ENCODE measurements at places on chromosomes 4 and X.

DNA sequence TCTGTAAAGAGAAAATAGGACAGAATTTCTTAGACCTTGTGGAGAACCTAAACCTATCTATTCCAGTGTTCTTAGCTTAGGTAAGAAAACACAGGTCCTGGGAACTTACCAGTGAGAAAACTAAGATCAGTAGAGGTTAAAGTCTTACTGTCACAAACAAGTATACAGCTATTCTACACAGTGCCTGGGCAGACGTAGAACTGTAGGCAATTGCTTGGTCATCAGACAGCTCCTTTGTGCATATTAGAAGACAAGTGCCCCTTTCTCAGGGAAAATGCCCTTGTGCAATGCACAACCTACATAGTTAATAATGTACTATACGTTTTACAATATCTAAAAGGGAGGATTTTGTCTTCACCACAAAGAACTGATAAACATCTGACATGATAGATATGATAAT is 86.6 kb upstream of the JADE1 start:
- DNase-seq: no peak

GRCh38 chr4:27594922-27595321 is 734.3 kb downstream of the STIM2 start:
- no peak for DNase-seq

GRCh38 chr4:127446427-127446885 is 186.3 kb upstream of the INTU start:
- no peak for DNase-seq

- DNase-seq: no peak
These were observed 213.8 kb upstream of the RADX start for GRCh38 chrX:106397788-106398538.

GRCh38 chr4:107252571-107252970 is 216.5 kb upstream of the DKK2 start:
- no peak for DNase-seq

DNA sequence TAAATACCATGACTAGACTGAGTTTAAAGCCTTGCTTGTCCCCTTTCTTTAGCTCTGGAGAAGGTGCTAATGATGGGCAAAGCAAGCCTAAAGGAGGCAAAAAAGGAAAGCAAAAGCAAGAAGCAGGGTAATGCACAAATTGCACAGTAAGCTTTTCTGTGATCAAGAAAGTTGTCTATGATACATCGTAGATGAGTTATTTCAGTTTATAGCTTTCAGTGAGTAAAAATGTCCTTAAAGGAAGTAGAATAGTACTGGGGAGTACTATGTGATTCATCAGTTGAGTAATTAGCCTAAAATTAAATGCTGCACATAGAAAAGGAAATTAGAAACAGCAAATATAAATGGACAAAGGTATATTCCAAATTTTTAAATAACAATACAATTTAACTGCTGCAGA is 50.2 kb upstream of the PDE5A start:
- no peak for DNase-seq

DNA sequence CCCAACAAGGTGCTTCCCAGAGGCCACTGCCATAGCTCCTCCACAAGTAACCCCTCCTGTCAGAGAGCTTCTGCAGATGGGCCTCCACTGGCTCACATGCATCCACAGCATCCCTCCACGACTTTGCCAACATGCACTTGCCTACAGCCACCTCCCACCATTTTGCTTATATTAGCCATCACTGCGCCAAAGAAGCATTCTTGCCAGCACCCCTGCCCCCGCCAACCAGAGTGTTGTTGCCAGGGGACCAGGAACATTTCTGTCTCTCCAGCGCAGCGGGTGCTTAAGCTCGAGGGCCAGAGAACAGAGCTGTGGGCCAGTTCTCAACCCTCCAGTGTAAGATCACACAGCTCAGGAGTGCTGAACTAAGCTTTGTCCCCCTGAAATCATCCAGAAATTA is 517.6 kb downstream of the PABPC4L start:
- peak; percentile 1 for DNase-seq

- DNase-seq: no peak
These were observed 3.8 kb downstream of the VEGFC start for GRCh38 chr4:176788971-176789370.

- DNase-seq: no peak
These were observed 16.0 kb upstream of the RBMXL3 start for GRCh38 chrX:115173181-115173580.

GRCh38 chr4:85744950-85745349 is 270.0 kb downstream of the ARHGAP24 start:
- no peak for DNase-seq

DNA sequence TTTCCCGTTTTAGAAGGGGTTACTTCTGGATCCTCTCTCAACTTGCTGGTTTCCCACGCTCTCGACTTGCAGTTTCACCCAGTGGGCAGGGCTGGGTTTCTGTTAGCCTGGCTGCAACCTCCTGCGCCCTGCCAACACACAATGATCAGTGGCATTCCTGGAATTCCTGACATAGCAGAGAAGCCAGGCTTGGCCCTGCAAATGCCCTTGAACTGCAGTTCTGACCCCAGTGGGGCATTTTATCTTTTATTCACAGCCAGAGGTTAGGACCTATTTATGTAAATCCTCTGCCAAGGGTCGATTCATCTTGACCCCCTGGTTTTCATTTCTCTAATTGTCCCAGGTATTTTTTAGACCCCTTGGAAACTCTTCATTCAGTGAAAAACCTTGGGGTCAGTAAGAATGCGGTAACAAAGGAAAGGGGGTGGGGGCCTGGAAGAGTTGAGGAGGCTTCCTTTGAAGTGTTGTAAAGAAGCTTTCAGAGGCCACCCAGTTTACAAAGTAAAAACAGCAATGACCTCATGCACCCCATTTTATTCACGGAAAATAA is 217.6 kb downstream of the ZNF674 start:
- no peak for DNase-seq

- DNase-seq: no peak
These were observed 147.7 kb upstream of the TBL1X start for GRCh38 chrX:9317176-9317575.
